ENCODE measurements at places on chromosomes 2 and 18. TPM values are rescaled to one million over a fixed set of nuclear protein-coding genes. Genes with fewer than 3 reads are reported as not detected.

Gene TRAPPC12
- total RNA-seq, result 45.3 TPM

Gene POTEE
- total RNA-seq, result 0.04 TPM

Gene RPRM
- not detected for total RNA-seq

Gene LAMA3
- 5.0 TPM for total RNA-seq

Gene RUFY4
- 0.55 TPM for total RNA-seq

- no peaks in the 10 kb centered on the region for H3K36me3 ChIP-seq
- no peak overlapping the region for H3K4me3 ChIP-seq
- H3K27me3 ChIP-seq, result no peaks in the 10 kb centered on the region
These were observed 38.6 kb downstream of the PTPRM start for GRCh38 chr18:7605705-7606104.

- H3K4me1 ChIP-seq, result no peaks in the 10 kb centered on the region
- no peak overlapping the region for H3K4me3 ChIP-seq
- H3K36me3 ChIP-seq, result no peaks in the 10 kb centered on the region
- no peak overlapping the region for H3K27ac ChIP-seq
- no peaks in the 10 kb centered on the region for H3K27me3 ChIP-seq
These were observed 327.7 kb upstream of the SLC14A2 start for GRCh38 chr18:45287531-45287930.

- H3K4me1 ChIP-seq, result no peaks in the 10 kb centered on the region
- H3K4me3 ChIP-seq, result no peak overlapping the region
- H3K27ac ChIP-seq, result no peak overlapping the region
- no peaks in the 10 kb centered on the region for H3K27me3 ChIP-seq
- DNase-seq, result no peak
These were observed 133.8 kb downstream of the ZFP36L2 start for GRCh38 chr2:43092520-43093179.

DNA sequence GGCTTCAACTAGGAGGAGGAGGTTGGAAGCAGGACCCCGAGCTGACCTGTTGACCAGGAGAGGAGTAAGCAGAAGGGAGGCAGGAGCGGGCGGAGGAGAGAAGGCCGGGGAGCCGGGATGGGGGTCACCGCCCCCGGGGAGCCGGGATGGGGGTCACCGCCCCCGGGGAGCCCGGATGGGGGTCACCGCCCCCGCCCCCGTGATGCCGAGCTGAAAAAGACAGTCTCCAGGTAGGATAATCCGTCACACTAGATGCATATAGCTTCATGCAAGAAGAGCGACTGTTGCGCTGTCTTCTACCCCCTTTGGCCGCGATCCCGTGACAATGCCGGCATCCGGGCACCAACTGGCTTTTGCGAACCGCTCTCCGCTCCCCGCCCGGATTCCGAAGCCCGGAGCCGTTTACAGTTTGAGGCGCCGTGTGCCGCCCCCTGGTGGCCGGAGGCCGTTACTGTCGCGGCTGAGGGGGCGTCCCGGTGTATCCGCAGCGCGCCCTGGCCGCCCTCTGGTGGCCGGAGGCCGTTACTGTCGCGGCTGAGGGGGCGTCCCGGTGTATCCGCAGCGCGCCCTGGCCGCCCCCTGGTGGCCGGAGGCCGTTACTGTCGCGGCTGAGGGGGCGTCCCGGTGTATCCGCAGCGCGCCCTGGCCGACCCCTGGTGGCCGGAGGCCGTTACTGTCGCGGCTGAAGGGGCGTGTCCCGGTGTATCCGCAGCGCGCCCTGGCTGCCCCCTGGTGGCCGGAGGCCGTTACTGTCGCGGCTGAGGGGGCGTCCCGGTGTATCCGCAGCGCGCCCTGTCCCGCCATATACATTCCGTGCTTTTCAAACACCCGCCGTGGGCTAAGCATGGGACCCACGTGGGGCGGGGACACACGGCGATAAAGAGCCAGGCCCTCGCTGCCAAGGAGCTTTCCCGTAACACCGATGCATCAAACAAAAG lies 89.6 kb downstream of the ACTR3 start:
- no peak for DNase-seq
- no peaks in the 10 kb centered on the region for H3K4me1 ChIP-seq
- no peak overlapping the region for H3K27ac ChIP-seq
- no peaks in the 10 kb centered on the region for H3K27me3 ChIP-seq
- H3K4me3 ChIP-seq, result no peak overlapping the region

GRCh38 chr2:16813593-16813992 lies 148.0 kb upstream of the CYRIA start:
- DNase-seq, result no peak
- no peak overlapping the region for H3K4me3 ChIP-seq
- no peaks in the 10 kb centered on the region for H3K4me1 ChIP-seq
- no peaks in the 10 kb centered on the region for H3K27me3 ChIP-seq
- H3K36me3 ChIP-seq, result no peaks in the 10 kb centered on the region
- H3K27ac ChIP-seq, result no peak overlapping the region

DNA sequence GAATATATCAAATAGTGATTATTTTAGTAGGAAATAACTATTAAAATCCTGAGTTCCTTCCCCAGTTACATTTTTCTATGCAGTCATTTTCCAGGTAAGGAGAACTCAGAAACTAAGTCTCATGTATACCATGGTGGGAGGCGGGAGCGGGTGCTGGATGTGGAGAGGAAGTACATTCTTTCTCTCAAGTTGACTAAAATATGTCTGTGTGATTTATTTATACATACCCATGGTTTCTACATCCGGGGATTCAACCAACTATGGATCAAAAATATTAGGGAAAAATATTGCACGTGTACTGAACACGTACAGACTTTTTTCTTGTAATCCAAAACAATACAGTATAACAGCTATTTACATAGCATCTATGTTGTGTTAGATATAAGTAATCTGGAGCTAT lies 6.8 kb downstream of the ZCCHC2 start:
- H3K27ac ChIP-seq, result no peak overlapping the region
- H3K4me3 ChIP-seq, result no peak overlapping the region
- H3K27me3 ChIP-seq, result no peaks in the 10 kb centered on the region
- DNase-seq, result no peak
- H3K36me3 ChIP-seq, result no peaks in the 10 kb centered on the region

DNA sequence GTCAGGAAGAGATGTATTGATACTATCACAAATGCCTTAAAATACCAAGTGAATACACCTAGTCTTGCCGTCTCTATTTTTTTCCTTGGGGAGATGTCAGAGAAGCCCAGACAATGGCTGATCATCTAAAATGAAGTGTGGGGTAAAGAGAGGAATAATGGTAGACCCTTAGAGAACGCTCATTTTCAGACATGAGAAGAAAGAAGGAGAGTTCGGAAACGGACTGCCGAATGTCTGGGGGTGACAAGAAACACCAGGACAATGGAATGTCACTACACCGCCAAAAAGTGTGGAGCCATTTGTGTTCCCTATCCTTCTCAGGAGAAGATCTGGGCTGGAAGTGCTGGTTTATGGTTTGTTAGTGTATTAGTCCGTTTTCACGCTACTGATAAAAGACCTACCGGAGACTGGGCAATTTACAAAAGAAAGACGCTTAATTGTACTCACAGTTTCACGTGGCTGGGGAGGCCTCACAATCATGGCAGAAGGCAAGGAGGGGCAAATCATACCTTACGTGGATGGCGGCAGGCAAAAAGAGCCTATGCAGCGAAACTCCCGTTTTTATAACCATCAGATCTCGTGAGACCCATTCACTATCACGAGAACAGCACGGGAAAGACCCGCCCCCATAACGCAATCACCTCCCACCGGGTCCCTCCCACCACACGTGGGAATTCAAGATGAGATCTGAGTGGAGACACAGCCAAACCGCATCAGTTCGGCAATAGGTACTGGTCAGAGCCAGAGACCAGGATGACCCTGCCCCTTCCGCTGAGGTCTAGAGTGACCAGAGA lies 743.7 kb downstream of the GALR1 start:
- no peaks in the 10 kb centered on the region for H3K27me3 ChIP-seq
- no peaks in the 10 kb centered on the region for H3K4me1 ChIP-seq
- H3K4me3 ChIP-seq, result no peak overlapping the region
- H3K36me3 ChIP-seq, result no peaks in the 10 kb centered on the region

- H3K36me3 ChIP-seq, result no peaks in the 10 kb centered on the region
- no peaks in the 10 kb centered on the region for H3K4me1 ChIP-seq
- no peak for DNase-seq
- no peak overlapping the region for H3K4me3 ChIP-seq
- H3K27me3 ChIP-seq, result no peaks in the 10 kb centered on the region
These were observed 32.2 kb upstream of the PIK3C3 start for GRCh38 chr18:41922841-41923240.

DNA sequence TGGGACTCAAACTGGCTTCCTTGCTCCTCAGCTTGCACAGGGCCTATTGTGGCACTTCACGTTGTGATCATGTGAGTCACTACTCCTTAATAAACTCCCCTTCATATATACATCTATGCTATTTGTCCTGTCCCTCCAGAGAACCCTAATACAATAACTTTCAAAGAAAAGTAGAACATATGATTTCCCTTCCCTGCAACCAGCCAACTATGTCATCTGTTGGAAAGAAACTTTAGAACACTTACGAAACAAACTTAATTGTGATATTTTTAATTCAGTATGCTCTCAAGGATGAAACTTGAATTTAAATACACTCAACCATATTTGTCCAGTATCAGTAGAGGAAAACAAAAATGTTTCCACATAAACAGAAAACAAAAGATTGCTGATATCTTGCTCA lies 84.4 kb downstream of the DYM start:
- no peaks in the 10 kb centered on the region for H3K4me1 ChIP-seq
- no peaks in the 10 kb centered on the region for H3K27me3 ChIP-seq
- DNase-seq, result no peak
- peaks cover 2% of the 10 kb centered on the region for H3K36me3 ChIP-seq
- no peak overlapping the region for H3K27ac ChIP-seq

GRCh38 chr2:167335541-167335992 lies 447.3 kb downstream of the XIRP2 start:
- no peaks in the 10 kb centered on the region for H3K4me1 ChIP-seq
- no peak overlapping the region for H3K27ac ChIP-seq
- DNase-seq, result no peak
- H3K4me3 ChIP-seq, result no peak overlapping the region
- no peaks in the 10 kb centered on the region for H3K36me3 ChIP-seq

DNA sequence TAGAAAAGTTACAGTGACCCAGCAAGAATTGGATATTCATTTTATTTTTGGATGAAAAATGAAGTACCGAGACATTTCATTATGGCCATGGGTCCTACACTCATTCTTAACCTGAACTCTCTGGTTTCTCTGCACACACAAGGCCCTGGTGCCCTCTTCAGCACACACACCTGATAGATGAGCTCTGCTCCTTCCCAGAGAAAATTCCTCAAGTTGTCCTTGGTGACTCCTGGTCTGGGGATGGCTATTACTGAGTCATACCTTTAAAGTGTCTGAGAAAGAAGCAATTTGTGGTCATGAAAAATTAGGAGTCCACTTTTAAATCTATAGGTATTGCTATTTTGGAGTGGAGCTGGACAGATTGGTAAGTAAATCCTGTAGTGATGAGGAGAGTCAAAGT lies 311.5 kb downstream of the CDH2 start:
- DNase-seq, result no peak
- no peaks in the 10 kb centered on the region for H3K4me1 ChIP-seq
- H3K4me3 ChIP-seq, result no peak overlapping the region
- no peaks in the 10 kb centered on the region for H3K36me3 ChIP-seq
- H3K27ac ChIP-seq, result no peak overlapping the region
- H3K27me3 ChIP-seq, result no peaks in the 10 kb centered on the region

DNA sequence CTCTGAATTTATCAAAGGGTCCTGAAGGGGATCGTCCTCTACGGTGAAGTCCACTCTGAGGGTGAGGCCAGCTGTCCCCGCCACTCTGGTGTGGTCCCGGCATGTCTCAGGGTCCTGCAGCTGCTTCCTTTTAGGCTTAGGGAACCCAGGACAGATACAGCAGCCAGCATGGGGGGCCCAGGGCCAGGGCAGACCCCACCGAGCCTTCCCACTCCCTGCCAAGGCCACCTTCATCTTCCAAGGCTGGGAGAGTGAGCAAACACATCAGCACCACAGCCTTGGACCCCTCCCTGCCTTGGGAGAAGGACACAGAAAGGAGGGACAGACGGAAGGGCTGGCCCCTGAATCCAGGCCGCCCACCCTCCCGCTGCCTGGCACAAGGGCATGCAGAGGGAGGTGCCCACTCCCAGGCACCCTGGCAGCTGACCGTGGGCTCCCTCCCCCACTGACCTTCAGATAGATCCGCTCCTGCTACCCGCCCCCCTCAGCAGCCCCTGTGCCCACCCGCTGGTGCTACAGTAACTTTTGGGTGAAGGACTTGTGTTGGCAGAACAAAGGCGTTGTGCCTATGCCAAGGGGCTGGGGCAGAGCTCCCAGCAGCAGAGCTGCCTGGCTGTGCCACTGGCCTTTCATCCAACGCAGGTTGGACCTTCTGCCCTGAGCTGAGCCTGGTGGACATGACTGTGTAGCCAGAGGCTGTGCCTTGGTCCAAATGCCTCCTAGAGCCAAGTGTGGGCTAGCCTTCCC lies 7.6 kb downstream of the CYP26B1 start:
- H3K4me1 ChIP-seq, result no peaks in the 10 kb centered on the region
- H3K27ac ChIP-seq, result no peak overlapping the region
- no peaks in the 10 kb centered on the region for H3K27me3 ChIP-seq
- DNase-seq, result peak; percentile 14
- no peaks in the 10 kb centered on the region for H3K36me3 ChIP-seq
- H3K4me3 ChIP-seq, result no peak overlapping the region

DNA sequence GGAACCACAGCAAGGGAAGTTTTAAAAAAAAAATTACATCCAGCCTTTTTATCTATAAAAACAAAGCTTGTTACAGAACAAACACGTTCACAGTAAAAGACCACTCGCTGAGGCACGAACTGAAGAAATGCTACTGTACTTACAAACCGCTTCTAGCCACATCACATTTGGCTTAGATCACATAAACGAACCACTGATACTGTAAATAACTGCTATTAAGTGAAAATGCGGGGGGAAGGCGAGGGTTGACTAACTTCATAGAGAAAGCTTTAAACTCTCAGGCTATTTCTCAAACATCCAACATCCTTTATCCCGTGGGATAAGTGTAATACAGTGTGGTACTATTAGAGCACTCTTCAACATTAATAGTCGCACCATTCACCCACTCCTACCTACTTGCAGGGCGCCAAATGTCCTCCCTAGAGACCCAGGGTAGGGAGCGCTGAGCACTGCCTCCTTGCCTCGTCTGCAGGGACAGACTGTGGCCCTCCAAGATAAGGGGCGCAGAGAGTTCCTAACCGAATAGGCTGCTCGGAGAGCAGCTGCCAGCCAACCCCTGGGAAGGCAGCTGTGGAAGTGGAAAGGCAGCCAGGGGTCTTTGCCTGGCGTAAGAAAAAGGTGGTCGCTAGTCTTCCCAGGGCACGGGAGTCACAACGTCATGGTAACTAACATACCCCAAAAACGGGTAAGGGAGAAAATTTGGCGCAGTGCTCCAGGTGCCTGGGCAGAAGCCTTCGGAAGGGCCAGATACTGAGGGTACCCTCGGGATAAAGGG lies 854 bp downstream of the GPR155 start:
- no peaks in the 10 kb centered on the region for H3K27me3 ChIP-seq
- no peaks in the 10 kb centered on the region for H3K4me1 ChIP-seq
- DNase-seq, result no peak
- no peaks in the 10 kb centered on the region for H3K36me3 ChIP-seq
- H3K27ac ChIP-seq, result peak overlapping the region; percentile 52

DNA sequence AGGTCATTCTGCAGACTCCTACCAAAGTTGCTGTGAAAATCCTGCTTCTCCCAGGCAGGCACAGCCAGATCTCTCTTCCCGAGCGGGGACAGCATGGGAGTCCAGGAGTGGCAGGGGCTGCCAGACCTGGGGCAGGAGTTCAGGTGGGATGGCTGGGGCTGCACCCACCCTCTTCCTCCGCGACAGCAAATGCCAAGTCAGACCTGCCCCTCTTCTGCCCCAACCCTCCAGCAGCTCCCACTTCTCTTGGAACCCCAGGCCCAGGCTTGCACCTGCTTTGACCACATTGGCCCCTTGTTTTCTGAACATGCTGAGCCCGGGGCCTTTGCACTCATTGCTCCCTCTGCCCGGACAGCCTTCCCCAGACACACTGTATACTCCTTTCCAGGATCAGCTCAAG lies 288.2 kb upstream of the HS6ST1 start:
- H3K36me3 ChIP-seq, result no peaks in the 10 kb centered on the region
- no peaks in the 10 kb centered on the region for H3K4me1 ChIP-seq
- H3K4me3 ChIP-seq, result no peak overlapping the region
- H3K27me3 ChIP-seq, result no peaks in the 10 kb centered on the region
